ENCODE measurements at places on chromosomes 7 and 10.

DNA sequence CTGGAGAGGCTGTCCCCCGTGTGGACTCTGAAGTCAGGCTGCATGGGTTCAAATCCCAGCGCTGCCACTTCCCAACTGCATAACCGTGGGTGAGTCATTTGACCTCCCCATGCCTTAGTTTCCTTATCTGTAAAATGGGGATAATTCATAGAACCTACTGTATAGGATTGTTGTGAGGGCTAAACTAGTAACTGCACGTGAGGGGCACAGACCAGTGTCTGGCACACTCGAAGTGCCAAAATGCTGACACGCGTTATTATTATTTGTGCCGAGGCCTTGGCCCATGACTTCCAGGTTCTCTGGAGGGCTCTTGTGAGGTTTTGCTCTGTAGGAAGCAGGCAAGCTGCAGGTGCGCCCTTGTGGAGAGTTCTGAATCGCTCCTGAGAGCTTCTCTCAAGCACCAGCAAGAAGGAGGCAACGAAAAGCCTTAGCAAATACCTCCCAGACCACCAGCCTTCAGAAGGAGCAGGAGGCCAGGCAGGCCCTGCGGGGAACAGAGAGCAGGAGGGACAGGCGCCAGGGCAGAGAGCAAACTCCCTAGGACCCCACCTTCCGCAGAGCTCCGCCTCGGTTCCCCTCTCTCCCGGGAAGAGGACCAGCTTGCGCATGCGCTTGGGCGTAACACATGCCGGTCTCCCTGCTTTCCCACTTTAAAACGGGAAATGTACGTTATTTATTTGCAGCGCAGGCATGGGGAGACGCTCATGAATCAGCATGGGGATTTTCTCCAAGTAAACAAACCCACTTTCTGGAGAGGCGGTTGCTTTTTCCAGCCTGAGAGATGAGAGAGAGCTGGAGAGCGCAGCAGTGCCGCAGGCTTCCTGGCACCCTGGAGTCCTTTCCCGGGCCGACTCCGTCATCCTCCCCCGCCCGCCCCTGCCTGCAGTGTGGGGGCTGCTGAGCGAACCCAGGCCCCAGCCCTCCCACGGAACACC is 39.6 kb downstream of the SORCS3 start:
- no peak overlapping the region for H3K27ac ChIP-seq
- H3K4me1 ChIP-seq: no peaks in the 10 kb centered on the region
- DNase-seq: no peak
- H3K27me3 ChIP-seq: no peaks in the 10 kb centered on the region
- H3K4me3 ChIP-seq: no peak overlapping the region

DNA sequence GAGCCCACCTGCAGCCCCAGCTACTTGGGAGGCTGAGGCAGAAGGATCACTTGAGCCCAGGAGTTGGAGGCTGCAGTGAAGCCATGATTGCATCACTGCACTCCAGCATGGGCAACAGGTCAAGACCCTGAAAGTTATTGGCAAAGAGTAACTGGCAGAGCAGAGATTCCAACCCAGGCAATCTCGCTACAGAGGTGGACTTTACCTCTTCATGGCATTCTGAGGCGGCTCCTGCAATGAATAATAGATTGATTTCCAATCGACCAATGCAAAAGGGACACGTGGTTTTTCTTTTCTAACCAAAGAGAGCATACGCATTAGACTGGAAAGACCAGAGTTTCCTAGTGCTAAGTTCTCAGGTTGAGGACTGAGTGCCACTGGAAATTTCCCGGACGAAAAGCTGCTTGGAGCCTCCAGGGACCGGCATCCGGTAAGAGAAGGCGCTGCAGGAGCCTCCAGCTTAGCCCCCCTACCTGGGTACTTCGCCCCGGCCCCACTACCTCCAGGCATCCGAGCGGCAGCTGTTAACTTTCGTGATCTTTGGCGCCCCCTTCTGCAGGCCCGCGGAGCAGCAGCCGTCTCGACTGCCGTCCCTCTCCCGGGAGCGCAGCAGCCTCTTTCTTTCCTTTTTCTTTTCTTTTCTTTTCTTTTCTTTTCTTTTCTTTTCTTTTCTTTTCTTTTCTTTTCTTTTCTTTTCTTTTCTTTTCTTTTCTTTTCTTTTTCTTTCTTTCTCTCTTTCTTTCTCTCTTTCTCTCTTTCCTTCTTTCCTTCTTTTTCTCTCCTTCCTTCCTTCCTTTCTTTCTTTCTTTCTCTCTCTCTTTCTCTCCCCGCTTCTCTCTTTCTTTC is 4.1 kb downstream of the MBLAC1 start:
- peaks cover 8% of the 10 kb centered on the region for H3K4me1 ChIP-seq
- peak; percentile 76 for DNase-seq

DNA sequence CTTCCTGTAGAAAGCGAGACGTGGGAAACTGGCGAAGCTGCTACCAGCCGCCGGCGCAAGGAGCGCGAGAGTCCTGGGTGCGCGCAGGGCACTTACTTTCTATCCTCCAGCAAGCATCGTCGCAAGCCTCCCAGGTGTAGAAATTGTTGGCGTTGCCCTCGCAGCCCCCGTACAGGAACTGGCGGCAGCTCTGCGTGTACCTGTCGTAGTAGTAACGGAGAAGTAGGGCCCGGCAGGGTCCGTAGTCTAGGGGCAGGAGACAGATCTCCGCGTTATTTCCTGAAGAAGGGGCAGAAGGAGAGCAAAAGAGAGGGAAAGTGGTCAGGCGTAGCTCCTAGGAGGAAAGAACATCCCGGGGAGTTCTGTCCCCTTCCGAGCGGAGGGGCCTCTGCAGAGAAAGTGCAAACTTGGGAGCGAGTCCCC is 501 bp downstream of the TFPI2 start:
- no peak for DNase-seq
- H3K27me3 ChIP-seq: no peaks in the 10 kb centered on the region
- H3K4me3 ChIP-seq: no peak overlapping the region
- H3K4me1 ChIP-seq: no peaks in the 10 kb centered on the region
- H3K36me3 ChIP-seq: no peaks in the 10 kb centered on the region
- no peak overlapping the region for H3K27ac ChIP-seq

- H3K4me3 ChIP-seq: no peak overlapping the region
- H3K27ac ChIP-seq: peak overlapping the region; percentile 42
- DNase-seq: no peak
- H3K27me3 ChIP-seq: no peaks in the 10 kb centered on the region
Observed at GRCh38 chr10:101814466-101815071, 3.7 kb downstream of the OGA start.

DNA sequence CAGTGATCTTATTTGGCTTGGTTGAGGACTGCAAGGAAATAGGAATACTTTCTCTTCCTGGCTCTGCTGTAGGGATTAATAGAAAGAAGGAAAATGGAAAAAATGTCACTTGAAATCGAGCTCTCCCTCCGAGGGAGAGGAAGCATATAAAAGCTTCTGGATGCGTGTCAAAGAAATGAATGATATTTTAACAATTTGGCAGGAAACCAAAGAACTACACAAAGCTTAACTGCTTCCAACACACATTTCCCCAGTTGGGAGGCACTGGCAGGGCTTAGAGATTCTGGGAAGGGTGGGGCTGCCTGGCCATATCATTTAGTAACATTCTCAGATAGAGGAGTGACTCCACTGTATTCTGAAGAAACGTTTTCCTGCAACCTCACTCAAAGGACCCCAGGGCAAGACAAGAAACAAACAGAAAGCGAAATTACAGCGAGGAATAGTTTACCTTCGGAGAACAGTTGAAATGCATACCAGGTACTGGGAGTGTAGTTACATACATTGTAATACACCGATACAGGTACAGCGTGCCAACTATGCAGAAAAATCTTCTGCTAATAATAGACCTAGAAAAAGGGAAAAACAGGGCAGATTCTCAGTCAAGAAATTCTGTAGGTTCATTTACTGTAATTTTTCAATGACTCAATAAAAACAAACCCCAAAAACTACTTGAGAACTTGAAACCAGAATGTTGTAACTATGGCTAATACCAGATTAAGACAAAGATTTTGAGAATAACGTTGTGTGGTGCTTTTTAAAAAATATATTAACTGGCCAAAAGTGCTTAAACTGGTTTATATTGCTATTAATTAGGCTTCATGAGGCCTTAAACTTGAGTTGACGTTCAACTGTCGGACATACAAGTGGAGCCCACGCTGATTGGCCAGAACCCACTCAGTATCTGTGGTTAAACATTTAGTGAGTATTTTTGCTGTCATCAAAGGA is 75.7 kb upstream of the ASAH2 start:
- no peaks in the 10 kb centered on the region for H3K36me3 ChIP-seq
- no peak for DNase-seq
- no peaks in the 10 kb centered on the region for H3K27me3 ChIP-seq
- H3K4me3 ChIP-seq: no peak overlapping the region

DNA sequence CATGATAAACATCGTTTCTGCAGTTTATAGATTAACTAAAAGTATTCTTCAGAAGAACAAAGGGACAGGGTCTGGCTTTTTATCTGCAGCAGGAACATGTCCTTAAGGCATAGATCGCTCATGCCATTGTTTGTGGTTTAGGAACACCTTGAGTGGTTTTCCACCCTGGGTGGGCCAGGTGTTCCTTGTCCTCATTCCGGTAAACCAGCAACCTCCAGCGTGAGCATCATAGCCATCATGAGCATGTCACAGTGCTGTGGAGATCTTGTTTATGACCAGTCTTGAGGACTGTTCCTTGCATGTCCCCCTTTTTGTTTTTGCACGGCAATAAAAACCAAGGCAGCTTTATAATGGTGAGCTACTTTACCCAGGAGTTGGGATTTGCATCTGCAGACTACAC is 33.9 kb downstream of the STOX1 start:
- no peak overlapping the region for H3K27ac ChIP-seq
- H3K36me3 ChIP-seq: no peaks in the 10 kb centered on the region
- no peaks in the 10 kb centered on the region for H3K27me3 ChIP-seq
- DNase-seq: peak; percentile 47
- no peak overlapping the region for H3K4me3 ChIP-seq

DNA sequence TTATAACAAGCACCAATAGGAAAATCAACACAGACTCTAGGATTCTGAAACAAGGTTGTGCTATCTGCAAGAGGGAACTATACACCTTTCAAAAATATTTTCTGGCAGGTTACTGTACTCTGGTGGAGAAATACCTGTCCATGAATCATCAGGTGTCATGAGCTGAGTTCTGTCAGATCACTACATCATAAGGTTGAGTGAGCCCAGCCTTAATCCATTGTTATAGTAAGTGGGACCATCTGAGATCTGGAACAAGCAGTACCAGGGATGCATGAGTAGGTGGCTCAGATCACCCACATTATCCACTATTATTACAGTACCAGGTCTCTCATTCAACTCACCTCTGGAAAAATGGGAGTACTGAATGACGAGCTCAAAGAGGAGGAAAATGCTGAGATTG is 212.4 kb downstream of the DGKI start:
- H3K27ac ChIP-seq: no peak overlapping the region
- no peak for DNase-seq
- no peaks in the 10 kb centered on the region for H3K27me3 ChIP-seq
- no peaks in the 10 kb centered on the region for H3K4me1 ChIP-seq
- H3K36me3 ChIP-seq: no peaks in the 10 kb centered on the region
- H3K4me3 ChIP-seq: no peak overlapping the region

- no peak overlapping the region for H3K4me3 ChIP-seq
- no peak for DNase-seq
- no peaks in the 10 kb centered on the region for H3K36me3 ChIP-seq
- no peak overlapping the region for H3K27ac ChIP-seq
- H3K27me3 ChIP-seq: no peaks in the 10 kb centered on the region
Observed at GRCh38 chr10:72218325-72218724, 2.2 kb upstream of the ASCC1 start.

DNA sequence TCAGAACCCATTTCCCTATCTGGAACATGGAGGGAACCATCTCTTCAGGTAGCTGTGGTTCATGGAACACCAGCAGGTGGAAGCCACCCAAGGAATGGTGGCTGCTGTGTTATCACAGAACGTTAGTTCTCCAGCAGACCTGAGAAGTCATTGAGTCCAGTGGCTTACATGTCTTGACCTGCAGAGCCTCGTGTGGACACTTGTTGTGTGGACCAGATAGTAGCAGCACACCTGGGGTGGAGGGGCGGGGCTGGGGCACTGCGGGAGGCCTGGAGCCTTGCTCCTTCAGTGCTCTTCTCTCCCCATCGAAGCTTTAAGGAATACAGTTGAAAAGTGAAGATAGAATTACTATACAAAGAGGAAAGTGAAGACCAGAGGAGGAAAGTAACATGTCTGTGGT is 42.4 kb downstream of the VWA2 start:
- H3K4me1 ChIP-seq: no peaks in the 10 kb centered on the region
- H3K27ac ChIP-seq: no peak overlapping the region
- no peaks in the 10 kb centered on the region for H3K36me3 ChIP-seq
- DNase-seq: no peak

All from Caco-2 (cell line).